ENCODE measurements at places on chromosomes 13 and 19.
A peak's percentile ranks its signal among the peaks of the same experiment; 100 is the strongest.

- no peak for DNase-seq
Observed at GRCh38 chr19:51509823-51510660, 8.4 kb upstream of the SIGLEC12 start.

DNA sequence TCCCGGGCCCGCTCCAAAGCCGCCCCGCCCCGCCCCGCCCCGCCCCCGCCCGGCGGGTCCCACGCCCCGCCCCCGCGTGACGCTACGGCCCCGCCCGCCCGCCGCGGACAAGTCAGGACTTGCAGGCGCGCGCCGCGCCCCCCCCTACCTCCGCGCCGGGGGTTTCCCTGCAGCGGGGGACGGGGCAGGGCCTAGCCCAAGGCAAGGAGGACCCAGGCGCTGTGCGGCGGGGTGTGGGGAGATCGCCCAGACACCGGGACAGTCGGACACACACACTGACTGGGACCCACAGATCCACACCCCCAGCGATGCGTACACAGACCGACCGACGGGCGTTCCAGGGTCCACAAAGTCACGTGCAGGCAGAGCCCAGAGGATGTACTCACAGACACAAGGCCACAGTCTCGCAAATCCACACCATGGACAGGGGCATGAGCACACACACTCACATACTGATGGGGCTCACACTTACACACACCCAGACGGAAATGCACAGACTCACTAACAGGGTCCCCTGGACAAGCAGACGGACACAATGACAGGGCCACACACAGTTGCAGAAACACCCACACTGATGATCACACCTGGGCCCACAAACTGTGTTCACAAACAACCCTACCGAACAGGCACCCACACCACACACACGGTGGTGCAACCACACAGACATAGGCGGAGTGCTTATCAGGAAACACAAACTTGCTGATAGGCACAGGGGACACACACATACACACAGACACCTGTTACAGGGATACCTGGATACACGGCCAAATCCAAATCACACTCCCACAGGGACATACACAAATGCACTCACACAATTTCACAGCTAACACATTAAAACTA is 436 bp upstream of the BBC3 start:
- peak; percentile 84 for DNase-seq

DNA sequence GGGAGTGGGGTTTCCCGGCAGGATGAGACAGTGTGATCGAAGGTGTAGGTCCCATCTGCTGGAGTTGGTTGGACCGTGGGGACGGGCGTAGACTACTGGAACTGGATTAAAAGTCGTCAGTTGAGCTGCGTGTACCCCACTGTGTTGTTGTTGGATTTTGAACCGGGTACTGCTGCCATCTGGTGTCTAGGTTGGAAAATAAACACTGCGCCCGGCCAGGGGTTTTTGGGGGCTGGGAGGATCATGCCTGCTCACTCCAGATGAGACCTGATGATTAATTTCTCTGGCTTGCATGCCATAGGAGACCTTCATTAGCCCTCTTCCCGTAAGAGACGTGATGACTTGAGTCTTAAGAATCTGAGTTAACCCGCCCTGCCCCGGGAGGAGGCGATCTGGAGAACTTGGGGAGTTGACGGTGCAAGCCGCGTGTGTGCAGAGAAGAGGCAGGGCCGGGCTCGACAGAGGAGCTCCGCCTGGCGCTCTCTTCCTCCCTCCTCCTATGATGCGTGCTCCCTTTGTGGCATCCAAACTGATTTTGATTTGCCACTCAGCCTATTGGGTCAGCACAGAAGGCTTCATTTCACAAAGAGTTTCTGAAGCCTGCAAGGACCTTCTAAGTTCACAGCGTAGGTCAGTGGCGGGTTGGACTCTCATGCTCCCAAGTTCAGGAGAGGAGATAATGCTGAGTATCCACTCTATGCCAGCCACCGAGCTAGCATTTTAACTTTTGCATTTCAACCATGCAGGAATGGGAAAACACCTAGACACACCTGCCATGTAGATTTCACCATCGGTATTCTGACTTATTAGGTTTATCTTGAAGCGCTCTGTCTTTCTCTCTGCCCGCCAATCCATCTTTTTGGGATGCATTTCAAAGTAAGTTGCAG is 2.7 kb downstream of the UHRF1 start:
- DNase-seq: peak; percentile 82

DNA sequence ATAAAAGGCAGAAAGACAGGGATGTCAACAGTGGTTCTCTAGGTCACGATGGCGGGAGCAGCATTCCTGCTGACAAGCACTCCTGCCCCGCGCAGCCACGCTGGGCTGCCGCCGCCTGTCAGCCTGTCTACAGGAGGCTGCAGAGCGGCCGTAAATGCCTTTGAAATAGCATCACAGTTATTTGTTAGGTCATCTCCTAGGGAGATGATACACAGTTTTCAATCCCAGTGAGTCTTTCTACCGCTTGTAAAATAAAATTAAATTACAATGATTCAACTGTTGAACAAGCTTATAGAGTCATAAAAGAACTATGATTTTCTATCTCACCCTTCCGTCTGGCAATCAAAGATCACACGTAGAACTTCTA is 7.3 kb upstream of the SLC7A9 start:
- DNase-seq: no peak

GRCh38 chr13:74773248-74773647 is 639.0 kb upstream of the KLF12 start:
- no peak for DNase-seq

DNA sequence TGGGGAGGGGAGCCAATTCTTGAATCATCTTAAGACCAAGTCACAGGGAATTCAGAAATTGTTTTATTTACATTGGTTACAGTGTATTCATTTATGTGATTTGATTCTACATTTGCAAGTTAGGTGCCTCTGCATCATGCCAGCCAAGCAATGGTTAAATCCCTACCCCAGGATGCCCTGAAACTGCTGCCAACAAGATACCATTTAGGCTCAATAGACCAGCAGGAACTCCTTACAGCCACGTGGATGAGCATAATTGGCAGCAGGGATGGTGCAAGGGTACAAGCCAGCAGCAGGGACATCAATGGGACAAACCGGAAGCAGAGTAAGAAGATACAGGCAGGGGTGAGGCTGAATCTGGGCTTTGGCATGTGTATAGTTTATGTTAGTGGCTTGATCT is 72.4 kb upstream of the NBEA start:
- no peak for DNase-seq

DNA sequence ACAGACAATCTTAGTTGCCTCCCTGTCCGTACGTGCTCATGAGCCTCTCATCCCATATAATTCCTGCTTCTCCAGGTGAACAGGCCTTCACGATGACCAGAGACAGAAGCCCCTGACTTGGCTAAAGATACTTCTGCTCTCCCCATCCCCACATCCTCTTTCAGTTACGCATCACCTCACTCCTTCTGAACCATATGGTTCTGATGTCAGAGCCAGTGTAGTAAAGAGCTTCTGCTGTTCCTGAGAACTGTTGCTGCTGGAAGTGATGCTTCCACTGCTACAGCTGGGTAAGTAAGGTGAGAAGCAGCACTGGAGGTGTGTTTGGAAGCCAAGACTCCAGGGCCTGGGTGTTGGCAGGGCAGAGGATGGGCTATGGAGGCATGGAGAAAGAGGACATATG is 12.9 kb downstream of the SIGLECL1 start:
- DNase-seq: no peak

DNA sequence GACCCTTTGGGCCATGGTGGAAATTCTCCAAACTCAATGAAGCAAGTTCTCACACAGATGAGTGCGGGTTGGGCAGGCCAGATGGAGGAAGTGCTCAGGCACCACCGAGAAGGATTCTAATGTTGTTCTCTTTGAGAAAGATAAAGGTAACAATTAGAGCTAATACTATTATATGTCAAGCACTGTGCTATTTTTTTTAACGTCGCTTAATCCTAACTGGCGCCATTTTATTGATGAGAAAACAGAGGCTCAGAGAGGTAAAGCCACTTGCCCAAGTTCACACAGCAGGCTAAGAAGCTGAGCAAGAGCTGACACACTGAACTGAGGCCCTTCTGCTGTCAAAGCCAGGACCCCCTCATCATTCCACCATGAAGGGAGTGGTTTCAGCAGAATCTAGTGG is 1.0 kb downstream of the FBL start:
- peak; percentile 62 for DNase-seq

GRCh38 chr13:109725297-109725696 is 61.1 kb downstream of the IRS2 start:
- DNase-seq: no peak

DNA sequence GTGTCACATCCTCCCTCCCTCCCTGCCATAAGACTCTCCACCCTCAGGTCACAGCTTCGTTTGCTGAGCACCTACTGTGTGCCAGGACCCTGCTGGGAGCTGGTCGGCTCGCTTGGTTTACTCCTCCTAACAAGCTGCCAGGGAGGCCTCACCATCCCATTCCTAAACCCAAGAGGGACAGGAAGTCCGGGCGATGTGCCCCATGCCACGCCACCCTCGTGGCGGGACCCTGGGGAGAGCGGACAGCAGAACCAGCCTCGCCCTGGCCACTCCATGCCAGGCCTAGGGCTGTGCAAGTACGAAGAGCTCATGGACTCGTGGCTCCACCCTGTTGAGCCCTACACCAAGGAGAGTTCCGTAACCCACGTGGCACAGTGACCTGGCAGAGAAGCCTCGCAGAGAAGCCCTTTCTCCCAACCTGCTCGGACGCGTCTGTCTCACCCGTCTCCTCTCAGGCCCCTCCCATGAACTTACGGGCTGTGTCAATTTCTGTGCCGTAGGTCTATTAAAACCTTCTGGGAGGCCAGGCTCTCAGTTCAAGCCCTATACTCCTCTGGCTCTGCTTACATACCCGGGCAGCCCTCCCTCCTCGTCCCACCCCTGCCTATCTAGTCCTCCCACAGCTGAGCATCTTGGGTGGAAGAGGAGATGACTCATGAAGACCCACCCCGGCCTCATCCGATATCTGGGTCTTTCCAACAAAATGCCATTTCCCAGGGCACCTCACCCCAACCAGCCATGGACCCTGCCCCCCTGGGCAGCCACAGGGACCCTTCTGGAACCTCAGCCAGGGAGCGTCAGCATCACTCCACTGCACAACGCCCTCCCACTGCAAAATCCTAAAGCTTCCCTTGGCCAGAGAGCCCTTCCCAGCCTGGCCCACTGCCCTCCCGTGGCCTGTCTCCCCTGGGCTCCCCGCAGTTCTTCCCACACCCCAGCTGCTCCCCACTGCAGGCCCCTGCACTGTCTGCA is 2.6 kb downstream of the UBXN6 start:
- peak; percentile 49 for DNase-seq

DNA sequence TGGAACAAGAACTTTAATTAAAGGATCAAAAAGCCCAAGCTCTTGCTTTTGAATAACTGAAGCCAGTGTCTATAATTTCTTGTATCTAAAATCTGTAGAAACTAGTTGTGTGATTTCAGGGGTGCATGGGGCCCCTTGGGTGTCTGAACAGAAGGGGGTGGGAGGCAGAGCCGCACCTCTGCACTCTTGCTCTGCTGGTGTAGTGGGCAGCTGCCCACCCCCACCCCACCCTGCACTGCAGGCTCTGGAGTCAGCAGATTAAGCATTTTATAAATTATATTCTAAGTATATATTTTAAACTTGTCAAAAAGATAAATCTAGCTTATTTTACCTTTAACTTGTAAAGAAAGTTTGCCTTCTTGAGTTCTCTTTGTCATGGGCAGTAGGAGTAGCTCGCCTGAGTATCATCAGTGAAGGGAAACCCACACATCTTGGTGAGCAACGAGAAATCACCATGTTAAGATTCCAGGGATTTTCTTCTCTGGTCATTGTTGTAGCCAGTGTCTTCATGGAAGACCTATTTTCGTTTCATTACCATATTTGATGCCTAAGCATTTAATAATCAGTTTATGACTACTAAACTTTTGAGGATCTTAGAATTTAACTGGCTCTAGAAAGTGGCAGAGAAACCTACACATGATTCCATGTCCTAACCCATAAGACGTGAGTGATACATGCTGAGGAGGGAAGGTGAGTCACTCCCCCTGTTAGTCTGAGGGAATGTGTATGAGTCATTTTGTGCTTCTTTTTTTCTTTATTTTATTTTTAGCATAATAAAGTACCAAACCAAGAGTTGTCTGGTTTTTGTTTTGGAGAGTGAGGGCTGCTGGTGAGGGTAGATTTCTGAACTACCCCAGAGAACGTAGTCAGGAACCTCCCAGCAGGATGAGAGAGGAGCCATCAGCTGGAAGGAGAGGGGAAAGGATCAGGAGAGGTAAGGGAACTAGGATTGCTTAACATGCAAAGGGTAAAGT is 7.7 kb downstream of the UBE2L5 start:
- no peak for DNase-seq

- DNase-seq: no peak
Observed at GRCh38 chr13:88071371-88071770, 400.2 kb downstream of the SLITRK5 start.

DNA sequence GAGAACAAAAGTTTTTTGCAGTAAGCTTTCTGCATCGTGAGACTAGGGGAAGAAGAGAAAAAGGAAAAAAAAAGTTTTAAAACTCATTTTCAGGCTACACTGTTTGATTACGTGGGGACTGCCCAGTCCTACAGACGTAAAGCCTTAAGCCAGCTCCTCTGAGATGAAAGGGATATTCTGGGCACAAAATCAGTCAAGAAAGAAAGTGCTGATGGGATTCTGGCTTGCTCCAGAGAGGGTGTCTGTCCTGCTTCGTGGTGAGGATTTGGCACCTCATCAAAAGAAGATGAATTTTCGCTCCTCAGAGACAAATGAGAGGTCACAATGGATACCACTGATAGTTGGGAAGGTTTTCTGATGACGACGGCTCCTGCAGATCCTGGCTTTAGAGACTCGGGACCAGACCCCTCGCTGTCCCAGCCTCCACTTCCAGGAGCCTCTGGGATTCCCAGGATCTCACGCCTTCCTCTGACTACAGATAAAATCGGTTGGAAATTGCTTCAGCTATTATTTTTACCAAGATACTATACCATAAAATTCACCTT is 9.7 kb downstream of the TEX29 start:
- DNase-seq: no peak

GRCh38 chr19:50952910-50953309 is at the start of gene KLK5:
KLK5 (minus strand) TSS chr19:50953038; CDS start chr19:50952657, 381 bp downstream.
- no peak for DNase-seq

GRCh38 chr19:35032356-35032865 is 2.1 kb downstream of the SCN1B start:
- DNase-seq: no peak

- DNase-seq: no peak
Observed at GRCh38 chr19:50365434-50366306, at the start of gene NAPSA. NAPSA (minus strand) TSS chr19:50365639; CDS start chr19:50365621, 18 bp downstream.

DNA sequence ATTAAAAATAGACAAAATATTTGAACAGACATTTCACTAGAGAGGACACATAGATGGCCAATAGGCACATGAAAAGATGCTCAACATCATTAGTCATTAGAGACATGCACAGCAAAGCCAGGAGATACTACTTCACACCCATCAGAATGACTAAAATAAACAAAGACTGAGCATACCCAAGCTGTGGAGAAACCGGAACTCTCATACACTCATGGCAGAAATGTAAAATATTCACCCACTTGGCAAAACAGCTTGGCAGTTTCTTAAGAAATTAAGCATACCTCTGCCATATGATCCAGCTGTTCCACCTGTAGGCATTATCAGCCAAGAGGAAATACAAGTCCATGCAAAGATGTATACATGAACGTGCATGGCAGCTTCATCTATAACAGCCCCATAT is 213.4 kb downstream of the TSHZ3 start:
- no peak for DNase-seq

GRCh38 chr19:41913538-41914423 is 14.5 kb downstream of the ERFL start:
- no peak for DNase-seq

GRCh38 chr13:111668451-111668850 is 348.0 kb downstream of the TEX29 start:
- DNase-seq: no peak

- no peak for DNase-seq
Observed at GRCh38 chr13:110869805-110870706, 44.8 kb downstream of the ANKRD10 start.

- DNase-seq: no peak
Observed at GRCh38 chr19:4346020-4346383, 2.6 kb downstream of the MPND start.

- peak; percentile 26 for DNase-seq
Observed at GRCh38 chr13:35648201-35648600, 171.7 kb upstream of the MAB21L1 start.
